ENCODE measurements at places on chromosomes 6 and 20.

GRCh38 chr20:44643596-44644229 lies 7.8 kb downstream of the ADA start:
- DNase-seq = no peak

GRCh38 chr6:43876602-43877001 lies 106.6 kb downstream of the VEGFA start:
- DNase-seq = no peak

- no peak for DNase-seq
Measured at GRCh38 chr20:3586093-3586492, 77.1 kb downstream of the GFRA4 start.

DNA sequence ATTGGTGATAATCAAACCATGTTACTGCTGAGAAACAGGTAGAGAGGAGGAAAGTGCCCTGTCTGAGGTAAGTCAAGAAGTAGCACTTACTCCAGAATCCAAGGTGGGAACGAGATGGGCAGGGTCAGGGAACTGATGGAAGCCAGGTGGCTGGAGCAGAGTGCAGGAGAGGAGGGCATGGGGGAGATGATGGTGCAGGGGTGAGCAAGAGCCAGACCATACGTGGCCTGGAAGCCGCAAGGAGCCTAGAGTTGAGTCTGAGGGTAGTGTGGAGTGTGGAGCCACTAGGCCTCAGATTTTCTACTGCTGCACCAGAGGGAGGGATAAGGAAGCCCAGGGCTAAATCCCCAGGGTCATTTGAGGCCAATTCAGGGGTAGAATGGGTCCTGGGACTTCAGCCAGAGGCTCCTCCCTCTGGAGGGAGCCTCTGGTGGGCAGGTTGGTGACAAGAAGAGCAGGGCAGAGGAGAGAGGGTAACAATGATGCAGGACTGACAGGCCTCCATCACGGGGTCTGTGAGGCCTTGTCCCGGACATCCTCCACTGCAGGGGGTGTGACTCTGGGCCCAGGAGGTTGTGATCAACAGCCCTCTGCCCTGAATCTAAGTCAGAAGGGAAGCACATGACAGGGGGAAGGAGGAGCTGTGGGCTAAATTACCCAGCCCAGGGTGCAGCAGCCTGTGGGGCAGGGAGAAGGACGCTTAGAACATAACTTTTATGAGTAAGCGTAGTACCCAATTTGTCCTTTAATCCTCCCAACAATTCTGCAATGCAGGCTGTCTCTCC lies 28.7 kb downstream of the COX4I2 start:
- DNase-seq = no peak

GRCh38 chr6:155444952-155445903 lies 10.4 kb downstream of the NOX3 start:
- no peak for DNase-seq

- DNase-seq = no peak
Measured at GRCh38 chr6:77466451-77467437, 3.5 kb upstream of the HTR1B start.

- DNase-seq = no peak
Measured at GRCh38 chr6:126033696-126034095, 47.4 kb downstream of the TRMT11 start.

DNA sequence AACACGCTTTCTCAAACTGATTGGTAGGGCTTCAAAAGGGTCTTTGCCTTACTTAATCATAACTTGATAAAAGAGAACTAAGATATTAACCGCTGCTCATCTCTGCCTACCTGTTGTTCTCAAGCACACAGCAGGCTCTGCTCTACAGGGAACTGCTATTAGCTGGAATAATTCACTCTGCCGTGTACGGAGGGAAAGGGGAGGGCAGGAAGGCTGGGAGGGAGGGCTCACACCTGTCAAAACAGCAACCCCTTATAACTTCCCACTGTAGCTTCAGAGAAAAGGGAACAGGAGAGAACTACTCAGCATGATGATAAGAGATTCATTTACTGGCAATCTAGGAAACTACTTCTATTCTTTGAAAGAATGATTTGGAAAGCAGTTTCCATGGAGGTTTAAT lies 75.1 kb downstream of the ZMYND8 start:
- DNase-seq = no peak

DNA sequence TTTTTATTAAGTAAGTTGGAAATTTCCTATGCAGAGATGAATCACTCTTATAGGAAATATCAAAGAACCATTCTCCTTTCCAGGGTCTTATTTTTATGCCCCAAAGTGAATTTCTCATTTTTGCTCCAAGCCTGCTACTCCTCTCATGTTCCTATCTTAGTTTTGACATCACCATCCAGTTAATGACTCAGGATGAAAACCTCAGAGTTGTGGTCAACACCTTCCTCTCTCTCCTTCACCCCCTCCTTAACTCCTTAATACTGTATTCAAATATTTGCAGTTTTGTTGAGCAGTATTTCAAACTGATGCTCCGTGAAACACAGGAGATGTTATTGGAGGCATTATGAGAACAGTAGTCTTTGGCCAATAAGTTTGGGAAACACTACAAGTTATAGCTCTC lies 64.1 kb downstream of the NRN1 start:
- no peak for DNase-seq

DNA sequence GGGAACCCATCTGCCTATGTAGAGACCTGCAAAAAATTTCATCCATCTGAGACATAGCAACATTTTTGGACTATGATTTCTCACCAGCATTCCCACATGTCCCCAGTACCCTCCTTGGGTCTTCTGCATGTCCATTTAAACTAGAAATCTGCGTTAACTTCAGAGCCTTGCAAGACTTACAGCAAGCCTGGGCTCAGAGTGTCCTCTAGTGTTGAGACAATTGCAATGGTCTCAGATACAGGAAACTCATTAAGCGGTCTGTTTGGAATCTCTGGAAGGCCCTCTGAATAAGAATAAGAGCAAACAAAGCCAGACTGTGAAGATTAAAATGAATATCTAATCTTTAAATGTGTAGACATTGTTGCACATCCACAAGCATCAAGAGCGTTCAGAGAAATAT lies 20.5 kb upstream of the PI3 start:
- DNase-seq = no peak

GRCh38 chr6:51531623-51532022 lies 555.8 kb downstream of the PKHD1 start:
- DNase-seq = no peak

All from activated CD8-positive, alpha-beta memory T cell treated with anti-CD3 and anti-CD28 coated beads for 4 hours (primary cell).